Anterior cingulate cortex (tissue), 58 donors: ENCODE measurements at places on chromosomes 1 and 21.

DNA sequence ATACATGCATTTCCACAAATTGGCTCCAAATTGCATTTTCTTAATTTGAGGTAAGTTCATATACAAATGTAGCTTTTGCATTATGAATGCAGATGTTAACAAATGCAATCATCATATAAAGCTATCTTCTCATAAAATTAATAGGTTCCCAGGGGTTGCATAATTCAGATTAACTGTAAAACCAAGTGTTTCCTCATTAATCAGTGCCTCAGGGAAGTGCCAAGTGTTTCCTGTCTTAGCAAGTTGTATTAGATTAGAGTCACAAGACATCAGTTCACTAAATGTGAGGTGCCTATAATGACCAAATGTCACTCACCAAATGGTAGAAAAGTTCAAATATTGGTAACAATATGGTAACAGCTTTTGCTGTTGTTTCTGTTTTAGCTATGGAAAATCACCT is 140.8 kb downstream of the PTGER3 start:
- no peak for DNase-seq

- no peak for DNase-seq
Observed at GRCh38 chr1:26015358-26015757, 6.2 kb upstream of the EXTL1 start.

- no peak for DNase-seq
Observed at GRCh38 chr1:184840596-184840995, 85.9 kb upstream of the EDEM3 start.

DNA sequence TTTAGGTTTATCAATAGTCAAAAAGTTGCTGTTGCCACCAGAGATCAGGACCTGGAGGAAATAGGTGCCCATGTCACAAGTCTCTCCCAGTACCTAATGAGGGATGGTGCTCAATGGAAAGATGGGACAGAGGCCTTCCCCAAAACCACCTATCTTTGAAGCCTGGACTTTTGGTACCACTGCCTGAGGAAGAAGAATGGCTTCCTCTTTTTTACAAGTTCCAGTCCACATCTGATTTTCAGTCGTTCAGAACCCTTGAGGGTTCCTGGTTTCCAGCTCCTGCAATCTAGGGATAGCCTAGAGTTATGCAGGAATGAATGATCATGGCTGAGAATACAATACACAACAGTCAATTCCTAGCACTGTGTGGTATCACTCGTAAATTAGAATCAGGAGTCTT is 5.7 kb downstream of the CATSPERE start:
- no peak for DNase-seq

DNA sequence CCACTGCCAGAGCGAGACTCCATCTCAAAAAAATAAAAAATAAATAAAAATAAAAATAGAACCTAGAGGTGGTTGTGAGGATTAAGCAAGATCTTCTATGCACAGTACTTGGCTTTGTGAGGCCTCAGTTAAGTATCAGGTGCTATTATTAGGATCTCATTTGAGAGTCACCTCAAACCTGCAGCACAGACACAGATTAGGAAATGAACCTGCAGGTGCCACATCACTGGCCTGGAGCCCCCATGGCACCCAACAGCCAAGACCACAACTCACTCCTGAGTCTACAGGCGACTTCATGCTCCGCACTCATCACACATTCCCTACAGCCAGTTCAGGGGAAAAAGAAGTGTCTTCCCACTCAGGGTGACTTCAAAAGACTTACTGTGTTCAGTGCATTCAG is 176.8 kb downstream of the SLC45A1 start:
- no peak for DNase-seq

DNA sequence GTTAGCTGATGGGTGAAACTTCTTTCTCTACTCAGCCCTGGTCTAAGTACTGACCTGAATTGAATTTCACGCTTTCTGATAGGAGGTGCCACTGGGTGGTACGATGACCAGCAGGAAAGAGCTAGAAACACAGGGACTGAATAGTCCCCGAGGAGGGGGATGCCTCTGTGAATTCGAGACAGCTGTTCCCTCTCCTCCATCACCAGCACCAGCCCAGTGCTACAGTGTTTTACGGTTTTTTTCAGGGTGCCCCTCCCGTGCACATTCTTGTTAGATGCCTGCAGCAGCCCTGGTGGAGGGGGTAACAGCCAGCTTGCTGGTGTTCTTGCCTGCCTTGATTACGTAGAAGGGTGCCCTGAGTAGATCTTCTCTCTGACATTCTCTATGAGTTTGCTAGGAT is 7.1 kb downstream of the HUNK start:
- no peak for DNase-seq

DNA sequence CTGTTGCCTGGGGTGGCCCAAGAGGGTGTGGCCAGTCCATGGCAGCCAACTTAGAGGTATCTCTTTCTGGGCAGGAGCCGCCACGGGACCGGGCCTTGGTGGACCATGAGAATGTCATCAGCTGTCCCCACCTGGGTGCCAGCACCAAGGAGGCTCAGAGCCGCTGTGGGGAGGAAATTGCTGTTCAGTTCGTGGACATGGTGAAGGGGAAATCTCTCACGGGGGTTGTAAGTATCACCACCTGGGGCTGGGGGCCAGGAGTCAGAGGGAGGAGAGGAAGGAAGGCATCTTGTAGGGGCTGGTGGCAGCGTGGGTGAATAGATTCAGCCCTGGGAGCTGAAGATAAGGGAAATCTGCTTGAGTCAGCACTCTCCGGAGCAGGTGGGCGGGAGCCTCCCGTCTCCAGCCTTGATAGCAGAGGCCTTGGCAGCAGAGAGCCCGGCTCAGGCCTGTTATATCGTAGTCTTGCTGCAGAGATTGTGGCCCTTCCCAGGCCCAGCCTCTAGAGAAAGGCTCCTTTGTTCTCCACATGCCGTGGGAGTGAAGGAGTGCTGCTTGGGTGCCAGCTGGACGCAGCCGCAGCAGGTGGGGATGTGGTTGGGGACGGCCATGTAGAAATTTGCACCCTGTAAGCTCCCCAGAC is 25.4 kb downstream of the PHGDH start:
- no peak for DNase-seq

- no peak for DNase-seq
Observed at GRCh38 chr1:231241750-231242149, 738 bp downstream of the GNPAT start.

GRCh38 chr21:41777951-41778815 is 11.3 kb upstream of the RIPK4 start:
- peak; percentile 54 for DNase-seq

DNA sequence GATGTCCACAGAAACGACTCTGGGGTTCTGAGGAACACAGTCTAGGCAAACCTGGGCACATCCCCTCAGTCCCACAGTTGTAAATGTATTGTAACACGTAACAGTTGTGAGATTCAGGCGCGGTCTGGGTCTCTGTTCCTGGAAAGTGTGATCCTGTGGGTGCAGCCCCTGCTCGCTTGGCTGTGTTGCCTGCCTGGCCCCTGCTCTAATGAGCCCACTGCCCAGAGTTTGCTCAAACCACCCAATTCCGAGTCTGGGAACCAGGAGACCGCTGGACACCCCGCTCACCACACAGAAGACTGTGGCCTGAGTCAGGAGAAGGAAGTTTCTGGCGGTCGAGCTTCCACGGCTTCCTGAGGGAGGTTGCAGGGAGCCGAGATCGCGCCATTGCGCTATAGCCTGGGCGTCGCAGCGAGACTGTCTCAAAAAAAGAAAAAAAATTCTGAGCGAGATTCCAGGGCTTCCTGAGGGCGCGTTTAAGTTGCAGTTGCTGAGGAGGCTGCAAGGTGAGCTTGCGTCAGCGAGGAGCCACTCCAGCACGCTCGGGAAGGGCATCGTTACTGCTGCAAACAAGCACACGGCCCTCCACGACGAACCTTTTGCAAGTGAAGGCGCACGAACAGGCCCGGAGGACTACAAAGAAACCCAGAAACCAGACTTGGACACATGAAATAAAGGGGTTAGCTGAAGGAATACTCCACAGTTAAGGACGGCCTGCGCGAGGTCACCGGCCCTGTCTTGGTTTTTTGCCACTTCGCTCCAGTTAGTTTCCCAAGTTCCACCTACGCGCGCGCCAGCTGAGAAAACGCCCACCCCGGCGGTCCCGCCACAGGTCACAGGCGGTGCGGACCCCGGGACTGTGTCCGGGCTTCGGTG is 1.1 kb downstream of the C21orf58 start:
- no peak for DNase-seq

GRCh38 chr1:116990612-116991151 is 10.9 kb upstream of the CD101 start:
- DNase-seq = no peak

DNA sequence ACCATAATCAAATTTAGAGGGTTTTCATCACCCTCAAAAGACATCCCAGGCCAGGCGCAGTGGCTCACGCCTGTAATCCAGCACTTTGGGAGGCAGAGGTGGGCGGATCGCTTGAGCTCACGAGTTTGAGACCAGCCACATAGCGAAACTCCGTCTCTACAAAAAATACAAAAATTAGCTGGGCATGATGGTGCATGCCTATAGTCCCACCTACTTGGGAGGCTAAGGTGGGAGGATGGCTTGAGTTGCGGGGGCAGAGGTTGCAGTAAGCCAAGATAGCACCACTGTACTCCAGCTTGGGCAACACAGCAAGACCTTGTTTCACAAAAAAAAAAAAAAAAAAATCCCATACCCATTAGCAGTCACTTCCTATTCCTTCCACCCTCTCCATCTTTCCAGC is 33.5 kb upstream of the BATF3 start:
- DNase-seq = no peak

GRCh38 chr1:236301958-236302335 is 20.2 kb upstream of the ERO1B start:
- no peak for DNase-seq

DNA sequence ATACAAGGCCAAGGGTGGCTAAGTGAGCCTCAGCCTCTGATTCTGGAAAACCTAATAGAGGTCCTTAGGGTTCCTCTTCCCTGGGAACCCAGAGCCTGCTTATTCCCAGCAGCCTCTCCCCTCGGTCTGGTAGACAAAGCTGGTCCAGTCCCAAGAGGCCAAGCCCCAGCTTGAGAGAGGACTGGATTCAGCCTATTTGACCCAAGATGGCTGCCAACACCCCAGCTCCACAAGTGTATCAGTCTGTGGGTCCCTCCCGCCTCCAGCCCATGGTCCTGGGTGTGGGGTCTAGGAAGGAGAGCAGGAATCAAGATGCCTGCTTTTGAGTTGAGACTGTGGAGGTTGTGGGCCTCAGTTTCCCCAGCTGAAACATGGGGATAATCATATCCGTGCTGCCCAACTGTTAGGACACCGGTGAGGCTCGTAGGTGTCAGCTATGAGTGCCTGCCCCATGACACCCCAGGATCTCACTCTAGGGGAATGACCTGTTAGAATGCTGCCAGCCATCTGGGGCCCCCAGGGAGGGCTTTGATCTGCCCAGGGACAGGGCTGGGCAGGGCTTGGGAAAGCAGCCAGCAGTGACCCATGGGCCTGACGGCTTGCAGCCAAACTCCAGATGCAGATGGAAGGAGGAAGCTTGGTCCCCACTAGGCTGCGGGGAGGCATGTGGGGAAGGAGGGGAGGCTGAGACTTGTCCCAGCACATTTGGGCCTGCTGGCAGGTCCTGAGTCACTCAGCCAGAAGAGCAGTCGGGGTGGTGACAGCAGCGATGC is 45.4 kb downstream of the NUAK2 start:
- no peak for DNase-seq

- DNase-seq = no peak
Observed at GRCh38 chr1:92167151-92167550, 50.6 kb upstream of the C1orf146 start.

DNA sequence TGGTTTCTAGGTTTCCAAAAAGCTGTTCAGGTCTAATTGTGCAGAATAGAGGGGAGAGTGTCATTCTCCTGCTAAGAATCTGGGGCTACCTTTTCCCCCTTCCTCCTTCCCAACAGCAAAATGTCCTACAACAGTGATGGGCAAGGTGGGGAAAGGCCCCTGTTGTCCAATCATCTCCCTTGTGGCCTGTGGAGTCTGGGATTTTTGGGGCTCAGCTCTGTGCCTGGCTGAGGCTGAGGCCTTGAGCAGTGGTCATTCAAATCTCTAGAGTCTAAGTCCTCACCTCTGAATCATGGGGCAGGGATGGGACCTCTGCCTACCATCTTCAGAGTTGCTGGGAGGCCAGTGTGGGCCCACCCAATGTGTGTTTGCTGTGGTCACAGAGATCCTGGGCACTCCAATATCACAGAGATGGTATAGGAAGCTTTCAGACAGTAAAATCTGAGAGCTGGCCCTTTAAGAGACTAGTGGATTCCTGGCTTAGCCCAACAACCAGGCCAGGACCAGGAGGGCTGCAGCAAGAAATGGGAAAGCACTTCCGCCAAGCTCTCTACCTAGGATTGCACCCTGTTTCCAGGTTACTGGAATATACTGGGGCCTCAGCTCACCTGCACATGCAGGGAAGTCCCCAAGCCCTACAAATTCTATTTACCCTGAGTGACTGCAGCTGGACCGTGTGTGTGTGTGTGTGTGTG is 28.5 kb upstream of the TENT5C start:
- no peak for DNase-seq

DNA sequence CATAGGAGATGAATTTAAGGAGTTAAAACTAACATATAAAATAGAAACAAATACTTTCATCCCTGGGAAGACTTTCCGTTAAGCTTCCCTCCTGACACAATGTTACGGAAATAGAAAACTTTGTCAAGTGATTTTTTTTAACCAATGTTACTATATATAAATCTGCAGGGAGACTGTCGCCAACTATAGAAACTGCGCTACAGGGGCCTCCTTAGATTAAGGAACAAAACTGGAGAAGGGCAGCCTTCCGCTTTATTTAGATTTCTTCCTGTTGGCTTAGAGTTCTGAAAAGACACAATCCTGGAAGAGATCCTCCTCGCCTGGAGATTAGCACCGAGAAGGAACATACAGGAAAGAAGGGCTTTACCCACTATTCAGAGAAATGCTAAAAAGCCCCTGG is 1.5 kb downstream of the MGST3 start:
- no peak for DNase-seq

- DNase-seq = no peak
Observed at GRCh38 chr1:236865818-236866155, 70.7 kb downstream of the MTR start.

GRCh38 chr1:19325368-19325957 is 13.3 kb downstream of the SLC66A1 start:
- DNase-seq = no peak

- no peak for DNase-seq
Observed at GRCh38 chr1:12478612-12478985, 139.4 kb downstream of the DHRS3 start.

GRCh38 chr1:92045766-92046495 is 16.1 kb downstream of the EPHX4 start:
- DNase-seq = no peak

DNA sequence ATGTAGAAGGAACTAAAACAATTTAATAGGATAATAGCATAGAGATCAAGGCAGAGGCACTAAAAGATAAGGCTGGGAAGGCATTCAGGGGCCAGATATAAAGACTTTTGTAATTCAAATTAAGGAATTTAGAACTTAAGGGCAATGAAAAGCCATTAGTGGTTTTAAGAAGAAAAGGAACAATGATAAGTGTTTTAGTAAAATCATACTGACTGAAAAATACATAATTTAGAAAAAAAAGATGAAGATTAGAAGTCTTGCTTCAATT is 14.1 kb upstream of the RGS2 start:
- DNase-seq = no peak

GRCh38 chr21:35974775-35975174 is 85.6 kb downstream of the SETD4 start:
- no peak for DNase-seq
